ENCODE measurements at places on chromosomes 2 and 18.

DNA sequence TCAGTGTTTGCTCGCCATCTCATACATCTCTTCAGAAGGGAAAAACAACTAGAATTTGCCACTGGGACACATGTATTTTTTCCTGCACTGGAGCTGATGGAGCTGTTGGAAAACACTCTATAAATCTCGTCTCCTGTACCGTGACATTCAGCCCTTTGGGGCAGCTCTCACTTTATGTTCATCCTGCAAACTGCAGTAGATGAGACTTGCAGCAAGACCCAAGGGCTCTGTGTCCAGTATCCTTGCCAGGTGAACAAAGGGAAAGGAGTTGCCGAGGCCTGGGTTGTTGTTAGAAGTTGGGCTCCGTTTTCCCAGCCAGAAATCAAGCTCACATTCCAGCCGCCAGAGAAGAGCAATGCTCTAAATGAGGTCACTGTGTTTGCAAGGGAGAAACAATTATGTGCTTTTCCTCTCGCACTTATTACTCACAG is 285.1 kb downstream of the SLC4A3 start:
- DNase-seq: no peak

- no peak for DNase-seq
Observed at GRCh38 chr2:101340141-101340551, 31.6 kb upstream of the RNF149 start.

DNA sequence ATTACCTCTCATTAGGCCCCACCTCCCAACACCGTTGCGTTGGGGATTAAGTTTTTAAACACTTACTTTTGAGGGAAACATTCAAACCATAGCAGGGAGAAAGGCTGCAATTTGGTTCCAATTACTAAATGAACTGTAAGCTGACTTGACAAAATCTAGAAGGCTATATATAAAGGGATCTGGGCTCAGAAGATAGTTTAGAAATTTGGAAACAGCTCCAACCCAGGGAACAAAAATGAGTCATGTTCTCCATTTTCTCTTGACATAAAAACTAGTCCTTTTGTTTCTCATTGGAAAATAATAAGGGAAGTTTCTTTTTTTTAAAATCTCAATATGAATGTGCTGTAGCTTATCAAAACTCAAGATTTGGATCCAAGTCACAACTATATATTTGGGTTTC is 17.5 kb downstream of the MOGAT1 start:
- DNase-seq: no peak

DNA sequence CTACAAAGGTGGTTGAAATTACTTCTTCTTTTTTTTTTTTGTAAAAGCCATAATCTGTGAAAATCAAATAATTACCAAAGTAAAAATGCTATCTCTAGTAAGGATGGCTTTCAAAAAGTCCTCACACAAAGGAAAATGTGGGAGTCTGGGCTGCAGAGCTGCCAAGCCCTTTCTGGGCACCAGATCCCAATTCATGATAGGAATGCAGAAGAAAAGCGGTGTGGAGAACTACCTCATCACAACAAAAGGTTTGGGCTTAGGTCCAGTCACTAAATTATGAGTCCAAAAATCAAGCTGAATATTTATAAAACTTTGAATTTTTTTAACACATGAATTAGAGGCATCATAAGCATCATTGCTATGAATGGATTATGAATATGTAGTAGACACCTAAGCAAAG is 30.8 kb upstream of the EPHA4 start:
- DNase-seq: no peak

All from stimulated activated CD4-positive, alpha-beta T cell treated with anti-CD3 and anti-CD28 coated beads, Interleukin-4, amount 100 ng/mL, for 48 hours (primary cell).